ENCODE measurements at places on chromosomes 16 and 17. TPM values are rescaled to one million over a fixed set of nuclear protein-coding genes. Genes with fewer than 3 reads are reported as not detected.

Gene CES3
- 8.3 TPM for total RNA-seq

Gene FOXC2
- not detected for total RNA-seq

Gene RNPS1
- total RNA-seq, result 220 TPM

Gene STX8
- total RNA-seq, result 68.9 TPM

Gene CPHXL
- not detected for total RNA-seq

Gene RPL27
- 1,039 TPM for total RNA-seq

Gene SMIM36
- not detected for total RNA-seq

Gene SEC14L5
- not detected for total RNA-seq

Gene RAD51C
- 45.7 TPM for total RNA-seq

Gene PRRT2
- 2.3 TPM for total RNA-seq

Gene NPIPB2
- 18.3 TPM for total RNA-seq

Gene SLC5A11
- 0.75 TPM for total RNA-seq

Gene PITPNM3
- 0.64 TPM for total RNA-seq

Gene FBXW10B
- 0.94 TPM for total RNA-seq

Gene MT4
- total RNA-seq, result not detected

Gene NPIPA2
- 2.6 TPM for total RNA-seq

Gene NHERF2
- total RNA-seq, result 4.2 TPM

Gene MMP25
- total RNA-seq, result 60.4 TPM

Gene PAQR4
- 42.4 TPM for total RNA-seq

Gene LRRC36
- 0.28 TPM for total RNA-seq

Gene STH
- not detected for total RNA-seq

Gene CACNG4
- not detected for total RNA-seq

Gene PRKCA
- total RNA-seq, result 66.1 TPM

Gene TM4SF5
- total RNA-seq, result not detected

Gene PYY
- total RNA-seq, result not detected

Gene TOX3
- total RNA-seq, result not detected

Gene INCA1
- 0.54 TPM for total RNA-seq

Gene TBX21
- 22.8 TPM for total RNA-seq

Gene KRT16
- total RNA-seq, result not detected

Gene TEN1
- total RNA-seq, result 17.1 TPM

Gene EME1
- 28.8 TPM for total RNA-seq

Gene TBL3
- total RNA-seq, result 29.4 TPM

Gene CMTM2
- total RNA-seq, result 1.3 TPM

Gene PARD6A
- total RNA-seq, result 11.1 TPM

Gene SMIM5
- total RNA-seq, result 0.26 TPM

All from activated naive CD8-positive, alpha-beta T cell treated with anti-CD3 and anti-CD28 coated beads, Interleukin-2, amount 10 ng/mL, durations not matched to agents 7 days and 5 days (primary cell).